ENCODE measurements at places on chromosomes 4 and X.

DNA sequence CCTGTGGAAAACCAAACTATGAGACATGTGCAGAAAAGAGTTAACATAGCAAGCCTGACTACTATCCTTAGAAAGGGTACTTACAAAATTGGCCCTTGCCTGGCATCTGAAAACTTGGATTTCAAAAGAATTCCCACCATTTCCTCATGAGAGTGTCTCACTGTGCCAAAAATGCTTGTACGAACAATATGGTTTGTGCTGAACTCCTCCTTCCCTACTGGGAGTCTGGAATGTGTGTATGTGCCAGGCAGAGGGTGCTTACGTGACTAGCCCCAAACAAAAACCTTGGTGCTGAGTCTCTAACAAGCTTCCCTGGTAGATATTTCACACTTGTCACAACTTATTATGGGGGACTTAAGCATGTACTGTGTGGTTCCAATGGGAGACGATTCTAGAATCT, 81.7 kb upstream of the GIMD1 start:
- no peak for DNase-seq

- DNase-seq = no peak
These were observed 122.4 kb downstream of the KIT start for GRCh38 chr4:54780149-54780495.

- DNase-seq = no peak
These were observed 1592.9 kb upstream of the TENM3 start for GRCh38 chr4:180650273-180650672.

DNA sequence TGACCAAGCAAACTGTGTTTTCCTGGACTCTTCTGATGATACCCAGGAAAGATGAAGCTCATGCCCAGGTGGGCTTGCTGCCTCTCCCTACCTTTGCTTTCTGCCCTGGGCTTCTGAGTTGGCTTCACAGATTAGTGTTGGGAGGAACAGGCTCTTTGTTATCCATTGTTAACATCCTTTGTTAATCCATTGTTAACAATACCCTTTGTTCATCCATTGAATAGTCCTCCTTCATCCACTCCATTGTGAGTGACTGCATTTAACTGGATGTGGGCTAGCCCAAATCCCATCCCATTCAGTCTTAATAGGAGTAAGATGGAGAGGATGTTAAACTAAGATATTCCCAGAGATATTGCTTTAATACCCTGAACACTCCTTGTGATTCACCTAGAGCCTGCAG, 199.0 kb upstream of the LNX1 start:
- no peak for DNase-seq

- DNase-seq = no peak
These were observed 481.5 kb downstream of the BCOR start for GRCh38 chrX:39616098-39616729.

DNA sequence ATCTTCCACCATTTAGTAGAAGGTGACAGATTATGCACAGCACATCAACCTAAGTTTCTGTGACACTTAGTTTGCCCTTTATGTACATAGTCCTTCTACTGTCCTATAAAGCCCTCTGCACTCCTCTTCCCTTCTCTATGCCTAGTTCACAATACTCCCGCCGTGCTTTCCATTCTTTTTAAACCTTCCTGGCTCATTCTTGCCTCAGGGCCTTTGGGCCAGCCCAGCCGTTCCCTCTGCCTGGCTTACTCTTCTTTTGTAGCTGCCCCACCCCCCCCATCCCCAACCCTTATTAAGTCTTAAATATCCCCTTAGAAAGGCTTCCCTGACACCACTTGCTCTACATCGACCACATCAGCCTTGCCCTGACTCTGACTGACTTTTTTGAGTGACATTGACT, 33.0 kb downstream of the SGMS2 start:
- DNase-seq = no peak

- no peak for DNase-seq
These were observed 617.5 kb upstream of the CPEB2 start for GRCh38 chr4:14384824-14385223.

GRCh38 chr4:67030636-67031035, 514.7 kb downstream of the CENPC start:
- no peak for DNase-seq

GRCh38 chr4:181507938-181508337, 735.3 kb upstream of the TENM3 start:
- DNase-seq = no peak

GRCh38 chrX:18042776-18043175, 177.9 kb downstream of the BEND2 start:
- DNase-seq = no peak
